ENCODE measurements at places on chromosomes 6 and 20.
A peak's percentile ranks its signal among the peaks of the same experiment; 100 is the strongest.

- DNase-seq: no peak
These were observed 1516.4 kb upstream of the DEFB115 start for GRCh38 chr20:29740951-29741593.

DNA sequence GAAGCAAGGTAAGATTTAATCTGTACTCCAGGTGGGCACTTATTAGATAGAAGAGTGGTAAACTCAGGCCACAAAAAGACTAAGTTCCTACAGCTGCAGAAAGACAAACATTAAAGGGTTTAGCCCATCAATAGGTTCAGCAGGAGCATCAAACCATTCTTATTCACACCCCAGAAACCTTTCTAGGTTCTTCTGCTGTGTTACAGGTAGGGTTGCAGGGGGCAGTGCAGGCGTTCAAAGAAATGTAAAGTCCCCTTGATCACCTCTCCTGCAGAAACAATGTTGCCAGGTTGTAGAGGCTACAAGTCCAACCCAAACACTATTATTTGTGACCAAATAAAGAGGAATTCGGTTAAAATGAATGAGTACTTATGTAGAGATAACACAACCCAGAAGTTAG is 31.8 kb downstream of the PHACTR1 start:
- DNase-seq: no peak

GRCh38 chr20:44279228-44279627 is 31.8 kb downstream of the FITM2 start:
- no peak for DNase-seq

GRCh38 chr6:90940812-90941481 is 354.1 kb upstream of the MAP3K7 start:
- DNase-seq: peak; percentile 27

DNA sequence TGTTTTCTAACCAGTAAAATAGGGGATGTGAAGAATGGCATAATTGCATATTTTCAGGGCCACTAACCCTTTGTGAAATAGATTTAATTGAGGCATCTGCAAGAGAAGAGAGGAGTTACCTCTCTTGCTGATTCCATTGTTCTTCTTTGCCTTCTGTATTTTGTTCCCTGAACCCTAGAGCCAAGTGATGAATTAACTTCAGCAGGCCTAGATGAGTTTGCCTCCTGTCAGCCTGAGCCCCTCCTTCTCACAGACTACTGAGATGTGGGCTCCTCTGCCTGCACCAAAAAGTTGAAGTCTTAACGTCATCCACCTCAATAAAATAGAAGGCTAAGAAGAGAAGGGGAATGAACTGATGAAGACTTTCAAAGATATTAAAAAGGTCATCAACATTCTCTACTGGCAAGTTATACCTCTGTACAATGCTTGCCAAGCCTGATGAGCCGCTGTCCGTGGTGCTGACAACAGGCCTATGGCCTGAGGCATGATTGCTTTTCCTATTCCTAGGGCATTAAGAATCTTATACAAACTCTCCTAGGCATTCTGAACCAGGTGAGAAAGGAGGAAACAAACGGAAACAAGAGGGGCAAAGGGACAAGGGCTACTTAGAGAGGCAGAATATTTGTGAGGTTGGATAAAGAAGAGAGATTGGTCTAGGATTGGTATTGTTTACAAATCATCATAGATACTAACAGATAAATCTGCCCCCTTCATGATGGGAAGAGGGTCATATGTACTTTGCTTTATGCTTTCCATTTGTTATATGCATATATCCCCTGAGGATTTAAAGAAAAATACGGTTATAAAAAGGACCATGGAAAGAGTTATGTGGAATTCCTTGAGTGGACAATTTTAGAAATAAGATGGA is 46.8 kb downstream of the CD24 start:
- no peak for DNase-seq

GRCh38 chr6:100664274-100665040 is 199.7 kb upstream of the SIM1 start:
- DNase-seq: no peak

- DNase-seq: no peak
These were observed 92.6 kb downstream of the RNGTT start for GRCh38 chr6:88870717-88871330.

DNA sequence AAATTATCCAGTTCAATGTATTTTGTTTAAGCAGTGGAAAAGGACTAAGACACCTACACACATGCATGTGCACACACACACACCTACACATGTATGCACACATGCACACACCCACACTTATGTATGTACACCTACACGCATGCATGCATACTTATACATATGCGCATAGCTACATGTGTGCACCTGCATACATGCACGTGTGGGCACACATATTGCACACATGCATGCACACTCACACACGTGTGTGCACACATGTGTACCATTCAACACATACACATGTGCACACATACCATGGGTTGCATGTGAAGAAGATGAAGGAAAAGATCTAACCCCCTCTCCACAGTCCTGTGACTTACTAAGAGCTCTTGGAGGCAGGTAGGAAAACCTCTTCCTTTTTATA is 122.0 kb upstream of the MAFB start:
- no peak for DNase-seq

DNA sequence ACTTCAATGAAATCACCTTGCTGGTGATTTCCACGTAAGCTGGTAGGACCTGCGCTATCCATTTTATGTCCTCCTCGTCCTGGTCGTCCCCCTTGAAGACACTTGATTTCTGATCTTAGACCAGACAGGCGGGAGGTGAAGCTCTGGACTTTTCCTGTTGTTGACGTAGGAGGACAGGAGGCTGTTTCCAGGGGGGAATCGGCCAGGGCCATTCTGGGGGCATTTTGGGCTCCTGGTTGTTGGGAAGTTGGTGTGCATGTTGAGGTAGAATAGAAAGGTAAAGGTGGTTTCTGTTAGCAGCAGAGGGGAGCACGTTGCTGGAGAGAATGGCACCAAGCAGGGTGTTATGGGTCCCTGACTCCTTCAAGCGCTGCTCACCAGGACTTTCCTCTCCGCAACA is 56.0 kb downstream of the GMPR start:
- no peak for DNase-seq

GRCh38 chr6:83314693-83315092 is 116.2 kb downstream of the ME1 start:
- DNase-seq: no peak

GRCh38 chr6:43951063-43951755 is 176.0 kb downstream of the MRPL14 start:
- peak; percentile 23 for DNase-seq

DNA sequence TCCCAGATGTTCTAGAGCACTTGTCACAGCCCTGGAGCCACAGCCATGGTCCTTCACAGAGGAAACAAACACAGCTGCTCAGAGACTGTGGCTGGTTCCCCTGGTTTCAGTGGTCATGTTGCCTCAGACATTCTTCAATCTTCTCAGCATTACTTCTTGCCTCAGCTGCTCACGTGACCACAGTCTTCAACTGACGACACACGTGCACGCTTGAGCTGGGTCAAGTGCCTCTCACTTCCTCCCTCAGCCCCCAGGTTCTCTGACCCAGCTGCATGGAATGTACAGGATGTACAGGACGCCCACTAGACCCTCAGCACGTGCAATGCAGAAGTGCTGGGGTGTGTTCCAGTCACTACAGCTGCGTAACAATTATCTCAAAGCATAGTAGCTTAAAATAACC is 159.8 kb upstream of the GGTLC1 start:
- no peak for DNase-seq

- DNase-seq: no peak
These were observed 936 bp upstream of the TMX4 start for GRCh38 chr20:8020314-8021079.

DNA sequence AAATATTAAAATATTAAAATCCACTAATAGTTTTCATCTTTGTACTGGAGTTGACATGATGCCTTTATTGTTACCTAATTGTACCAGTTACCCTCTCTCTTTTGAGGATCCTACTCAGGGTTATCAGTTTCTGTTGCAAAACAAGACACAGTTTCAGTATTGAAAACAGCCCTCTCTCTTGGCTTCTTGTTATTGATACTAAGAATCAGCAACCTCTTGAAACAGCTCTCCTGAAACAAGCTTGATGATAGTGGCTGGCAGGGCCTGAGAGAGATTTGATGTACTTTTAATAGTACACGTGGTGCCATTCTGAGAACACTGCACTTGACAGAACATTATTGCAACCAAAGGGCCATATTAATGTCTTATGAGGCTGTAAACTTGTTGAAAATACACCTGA is 64.9 kb upstream of the MEI4 start:
- no peak for DNase-seq

DNA sequence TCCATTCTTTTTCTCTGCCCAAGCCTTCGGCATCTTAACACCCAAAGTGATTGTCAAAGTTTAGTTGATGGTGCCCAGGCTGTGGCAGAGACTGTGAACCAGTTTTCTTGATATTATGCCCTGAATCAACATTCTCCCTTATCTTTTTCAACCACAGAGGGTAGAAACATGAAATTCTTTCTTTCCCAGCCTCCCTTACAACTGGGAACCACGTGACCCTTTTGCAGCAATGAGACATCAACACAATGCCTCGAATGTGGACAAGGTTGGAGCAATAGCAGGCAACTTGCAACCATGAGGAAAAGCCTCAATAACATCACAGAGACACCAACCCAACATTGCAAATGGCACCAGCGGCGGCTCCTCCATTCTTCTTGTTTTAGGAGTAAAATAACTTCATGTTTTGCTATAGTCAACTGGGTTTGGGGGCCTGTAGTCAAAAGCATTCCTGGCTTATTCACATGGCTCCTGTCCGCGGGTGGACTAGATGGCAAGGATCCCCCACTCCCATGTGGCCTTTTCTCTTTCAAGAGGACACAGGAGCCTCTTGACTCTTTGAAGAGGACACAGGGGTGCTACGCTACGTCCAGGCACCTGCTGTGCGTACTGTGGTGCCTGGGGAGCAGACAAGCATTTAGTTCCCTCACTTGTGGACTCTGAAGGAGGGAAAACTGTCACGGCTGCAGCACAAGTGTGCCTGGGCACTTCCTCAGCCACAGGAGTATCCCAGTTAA is 90.5 kb downstream of the NOL4L start:
- DNase-seq: no peak

All from NCI-H510A (cell line).